ENCODE measurements at places on chromosomes 5 and 9.

DNA sequence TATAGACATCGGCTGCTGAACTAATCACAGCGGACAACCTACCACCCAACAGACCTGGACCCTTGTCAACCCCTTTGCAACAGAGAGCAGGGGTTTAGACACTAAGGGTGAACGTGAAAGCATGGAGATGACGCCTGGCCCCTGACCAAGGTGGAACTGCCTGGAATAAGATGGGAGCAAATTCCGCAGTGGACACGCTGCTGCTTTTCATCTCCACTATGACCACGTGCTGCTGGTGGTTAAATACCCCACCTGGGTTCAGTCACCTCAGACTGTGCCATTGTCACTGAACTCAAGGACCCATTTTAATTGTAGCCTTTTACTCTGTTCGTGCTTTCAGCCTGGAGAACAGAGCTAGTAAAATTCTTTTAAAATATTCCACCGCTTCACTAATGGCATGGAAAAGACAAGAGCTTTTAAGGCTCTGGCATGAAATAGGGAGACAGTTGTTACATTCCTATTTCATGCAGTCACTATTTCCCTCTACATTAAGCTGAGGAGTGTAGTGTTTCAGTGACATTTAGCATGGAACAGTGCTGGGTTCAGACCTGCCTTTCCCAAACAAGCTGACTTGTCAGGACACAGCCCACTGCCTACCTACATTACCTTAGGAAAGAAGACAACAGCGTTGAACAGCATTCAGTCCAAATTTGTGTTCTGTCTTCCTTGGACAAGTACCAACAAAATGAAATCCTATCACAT, 96.8 kb downstream of the ANKRD18B start:
- no peak for DNase-seq

GRCh38 chr5:91703128-91703527, 320.0 kb upstream of the ARRDC3 start:
- DNase-seq, result no peak

DNA sequence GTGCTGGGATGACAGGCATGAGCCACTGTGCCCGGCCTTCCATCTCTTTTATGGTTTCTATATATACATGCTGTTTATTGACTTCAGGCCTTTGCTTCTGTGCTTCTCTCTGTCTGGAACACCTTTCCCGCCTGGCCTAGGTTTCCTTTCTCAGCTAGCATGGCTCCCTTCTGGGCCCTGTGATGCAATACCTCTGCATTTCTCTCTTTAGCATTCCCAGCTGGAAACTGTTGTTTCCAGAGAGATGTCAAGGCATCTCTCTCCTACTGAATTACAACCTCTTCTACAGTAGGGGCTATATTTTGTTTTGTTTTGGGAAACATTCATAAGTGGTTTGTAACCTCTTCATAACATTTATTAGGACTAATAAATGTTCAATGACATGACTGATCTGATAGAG, 57.1 kb downstream of the RPS23 start:
- no peak for DNase-seq

DNA sequence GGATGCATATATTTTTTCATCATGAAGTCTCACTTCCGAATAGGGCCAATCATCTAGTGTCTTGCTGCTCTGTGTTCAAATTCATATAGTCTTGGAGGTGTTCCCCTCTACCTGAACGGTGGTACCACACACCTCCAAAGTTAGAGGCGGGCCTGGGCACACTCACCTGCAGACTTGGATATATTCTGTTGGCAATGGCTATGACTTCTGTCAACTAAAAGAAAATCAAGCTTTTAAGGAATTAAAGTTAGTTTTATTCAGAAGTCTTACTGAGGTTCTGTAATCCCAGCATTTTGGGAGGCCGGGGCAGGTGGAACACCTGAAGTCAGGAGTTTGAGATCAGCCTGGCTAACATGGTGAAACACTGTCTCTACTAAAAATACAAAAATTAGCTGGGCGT, 2.6 kb upstream of the NIPAL4 start:
- DNase-seq, result no peak

DNA sequence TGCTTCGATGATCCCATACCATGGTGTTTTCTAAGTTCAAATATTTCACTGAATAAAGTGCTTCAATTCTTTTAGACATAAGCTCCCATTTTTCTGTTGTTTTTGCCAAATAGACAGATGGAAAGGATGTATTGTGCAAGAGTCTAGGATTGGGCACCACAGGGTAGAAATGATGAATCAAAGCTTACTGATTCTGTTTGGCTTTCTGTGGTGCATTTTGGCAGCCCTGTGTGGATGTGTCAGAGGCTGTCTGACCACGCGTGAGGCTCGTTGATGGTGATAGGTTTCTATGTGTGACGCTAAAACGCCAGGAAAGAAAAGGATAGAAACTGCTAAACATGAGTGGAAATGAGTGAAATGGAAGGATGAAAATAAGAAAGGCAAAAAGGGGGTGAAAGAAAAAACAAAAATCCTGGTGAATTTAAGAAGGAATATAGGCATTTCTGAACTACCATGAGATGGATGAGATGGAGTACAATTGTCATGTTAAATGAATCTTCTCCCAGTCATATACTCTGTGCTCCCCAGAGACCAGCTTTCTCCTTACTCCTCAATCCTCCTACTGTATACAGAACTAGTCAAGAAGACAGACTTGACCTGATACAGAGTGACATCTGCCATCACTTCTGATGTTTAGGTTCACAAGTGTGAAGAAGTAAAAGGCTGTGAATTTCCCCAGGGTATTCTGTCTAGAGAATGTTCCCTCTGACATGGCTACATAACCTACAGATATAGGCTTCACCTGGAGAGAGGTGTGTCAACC, 54.4 kb downstream of the ANKH start:
- DNase-seq, result peak; percentile 83

DNA sequence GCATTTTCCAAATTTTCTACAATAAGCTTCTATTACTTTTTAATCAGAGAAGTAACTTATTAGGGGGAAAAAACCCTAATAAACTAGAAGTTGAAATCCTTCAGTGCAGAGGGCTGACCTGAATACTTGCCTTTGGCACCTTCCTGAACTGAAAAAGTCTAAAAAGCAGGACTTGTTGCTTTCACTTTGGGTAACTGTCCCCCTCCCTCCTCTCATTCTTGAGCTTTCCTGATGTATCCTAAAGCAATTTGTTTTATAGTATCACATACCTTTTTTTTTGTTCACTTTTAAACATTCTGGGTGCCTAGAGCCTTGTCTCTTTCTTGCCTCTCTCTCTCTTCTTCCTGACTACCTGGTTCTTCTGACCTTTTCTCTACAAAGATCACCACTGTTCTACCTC, 64.0 kb upstream of the ERBIN start:
- no peak for DNase-seq

GRCh38 chr9:90000925-90001324, 396.1 kb downstream of the GADD45G start:
- no peak for DNase-seq

GRCh38 chr5:104431002-104431620, 868.5 kb upstream of the NUDT12 start:
- no peak for DNase-seq

DNA sequence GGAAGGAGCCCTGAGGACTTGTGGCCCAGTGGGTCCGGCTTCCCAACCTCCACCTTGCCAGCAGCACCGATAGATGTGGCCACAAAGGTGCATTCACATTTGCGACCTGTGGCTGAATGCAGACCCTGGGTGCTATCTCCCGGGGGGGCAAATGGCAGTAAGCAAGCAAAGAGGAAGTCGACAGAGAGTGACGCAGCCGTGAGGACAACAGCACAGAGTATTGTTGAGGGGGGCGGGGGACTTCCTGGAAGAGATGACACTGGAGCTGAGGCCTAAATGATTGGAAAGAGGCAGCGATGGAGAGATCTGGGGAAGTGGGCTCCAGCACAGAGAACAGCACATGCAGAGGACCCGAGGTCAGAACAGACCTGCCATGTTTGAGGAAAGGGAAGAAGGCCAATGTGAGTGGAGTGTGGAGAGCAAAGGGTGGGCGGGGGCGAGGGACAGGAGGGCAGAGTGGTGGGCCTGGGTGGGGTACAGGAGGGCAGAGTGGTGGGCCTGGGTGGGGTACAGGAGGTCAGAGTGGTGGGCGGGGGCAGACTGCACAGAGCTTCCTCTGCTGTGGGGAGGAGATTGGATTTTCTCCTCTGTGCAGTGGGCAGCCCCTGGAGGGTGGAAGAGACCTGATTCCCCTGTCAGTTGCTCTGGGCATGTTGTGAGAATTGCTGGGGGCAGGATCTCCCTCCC, 42.6 kb downstream of the ADAMTS2 start:
- no peak for DNase-seq

DNA sequence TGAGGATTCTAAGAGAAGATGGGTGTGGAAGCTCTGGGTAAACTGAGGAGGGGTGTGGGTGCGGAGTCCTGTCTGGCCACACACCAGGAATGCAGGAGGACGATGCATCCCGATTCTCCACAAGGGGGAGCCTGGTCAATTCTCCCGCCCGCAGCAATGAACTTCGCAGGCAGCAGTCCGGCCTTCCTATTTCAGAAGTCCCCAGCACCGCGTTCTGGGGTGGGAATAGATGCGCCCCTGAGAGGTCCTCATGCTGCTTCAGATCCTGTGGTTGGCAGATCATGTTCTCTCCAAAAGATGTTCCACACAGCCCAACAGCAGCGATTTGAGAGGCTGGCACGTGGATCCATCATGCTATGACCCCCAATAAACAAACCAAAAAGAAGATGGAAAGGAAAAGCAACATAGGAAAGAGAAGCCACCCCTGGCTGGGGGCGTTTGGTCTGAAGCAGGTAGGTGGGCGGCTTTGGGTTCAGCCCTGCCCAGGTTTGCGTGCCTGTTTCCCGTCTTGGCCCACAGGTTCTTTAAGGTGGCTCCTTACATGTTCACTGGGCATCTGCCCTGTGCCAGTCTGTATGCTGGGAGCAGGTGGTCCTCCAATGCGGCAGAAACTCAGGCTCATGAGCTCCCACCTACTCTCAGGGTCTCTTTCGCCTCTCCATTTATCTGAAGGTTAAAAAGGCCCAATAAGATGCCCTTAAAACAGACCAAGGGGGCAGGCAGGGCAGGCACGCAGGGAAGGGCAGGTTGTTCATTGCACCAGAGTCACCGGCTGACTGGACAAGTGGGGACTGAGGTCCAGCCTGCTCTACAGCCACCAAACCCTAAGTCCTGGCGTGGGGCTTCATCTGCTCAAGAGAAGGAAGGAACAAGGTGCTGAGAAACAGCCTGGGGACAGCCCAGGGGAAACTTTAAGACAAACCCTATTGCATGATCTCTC, 171.6 kb downstream of the PAX5 start:
- peak; percentile 45 for DNase-seq

GRCh38 chr5:9361835-9362234, 184.0 kb downstream of the SEMA5A start:
- DNase-seq, result no peak

DNA sequence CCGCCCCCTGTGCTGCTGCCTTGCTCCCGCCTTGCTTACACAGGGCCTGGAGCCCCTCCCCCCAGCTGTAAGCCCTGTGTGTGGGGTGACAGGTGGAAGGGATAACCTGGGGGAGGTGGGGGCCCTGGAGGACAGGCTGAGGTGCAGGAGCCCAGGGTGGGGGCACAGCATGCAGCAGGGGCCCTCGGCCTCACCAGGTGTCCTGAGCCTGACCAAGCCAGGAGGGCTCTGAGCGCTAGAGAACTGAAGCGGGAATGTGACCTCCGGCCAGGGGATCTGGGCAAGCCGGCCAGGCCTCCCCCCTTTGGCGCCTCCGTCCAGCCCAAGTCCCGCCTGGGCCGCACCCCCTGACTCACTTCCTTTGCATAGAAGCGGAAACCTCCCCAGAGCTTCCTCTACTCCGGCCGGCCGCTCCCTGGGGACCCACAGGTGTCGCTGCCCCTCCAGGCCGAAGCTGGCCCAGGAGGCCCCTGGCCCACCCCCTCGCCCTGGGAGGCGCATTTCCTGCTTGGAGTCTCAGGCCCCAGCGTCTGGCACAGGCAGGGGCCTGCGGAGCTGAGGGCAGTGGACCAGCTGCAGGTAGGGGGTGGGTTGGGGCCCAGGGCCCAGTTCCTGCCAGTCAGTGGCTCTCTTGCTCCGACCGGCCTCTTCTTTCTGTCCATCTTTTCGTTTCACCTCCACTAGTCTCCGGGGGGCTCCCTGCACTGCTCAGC, at the start of gene TOR4A:
TSS of gene TOR4A (plus strand) at position 398 of the 713 bp plus-strand sequence. CDS start 964 bp downstream, outside the sequence.
- DNase-seq, result no peak

DNA sequence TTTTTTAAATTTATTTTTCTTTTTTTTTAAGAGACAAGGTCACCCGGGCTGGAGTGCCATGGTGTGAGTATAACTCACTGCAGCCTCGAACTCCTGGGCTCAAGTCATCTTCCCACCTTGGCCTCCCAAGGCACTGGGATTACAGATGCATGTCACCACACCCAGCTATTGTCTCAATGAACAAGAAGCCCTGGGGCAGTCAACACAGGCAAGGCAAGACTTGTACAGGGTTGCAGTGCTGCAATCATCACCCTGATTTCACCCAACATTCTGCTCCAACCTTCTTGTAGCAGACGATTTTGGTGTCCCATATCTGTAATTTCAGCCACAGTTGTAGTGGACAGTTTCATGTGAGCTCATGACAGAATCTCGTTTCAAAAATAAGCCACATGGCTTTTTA, 205.8 kb upstream of the KIF2A start:
- no peak for DNase-seq

DNA sequence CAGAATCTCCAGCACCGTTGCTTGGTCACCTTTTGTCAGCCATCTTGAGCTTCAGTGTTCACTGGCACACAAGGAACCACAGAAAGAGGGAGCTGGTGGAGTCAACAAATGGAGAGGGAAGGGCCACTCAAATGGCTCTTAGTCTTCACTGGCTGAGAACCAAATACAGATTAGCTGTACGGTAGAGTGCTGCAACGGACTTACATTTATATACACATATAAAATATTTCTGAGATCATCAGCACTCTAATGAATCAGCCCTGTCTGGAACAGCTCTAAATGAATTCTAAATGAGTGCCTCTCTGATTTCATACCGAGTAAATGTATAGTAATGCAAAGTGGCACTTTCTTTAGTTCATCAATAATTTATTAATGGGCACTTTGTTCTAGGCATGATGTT, 24.8 kb downstream of the KCTD16 start:
- no peak for DNase-seq

Measured in cerebellum (tissue), 4 donors.